Sigmoid colon (tissue), 7 donors: ENCODE measurements at places on chromosomes 16 and 17. TPM values are rescaled to one million over a fixed set of nuclear protein-coding genes. Genes with fewer than 3 reads are reported as not detected.

DNA sequence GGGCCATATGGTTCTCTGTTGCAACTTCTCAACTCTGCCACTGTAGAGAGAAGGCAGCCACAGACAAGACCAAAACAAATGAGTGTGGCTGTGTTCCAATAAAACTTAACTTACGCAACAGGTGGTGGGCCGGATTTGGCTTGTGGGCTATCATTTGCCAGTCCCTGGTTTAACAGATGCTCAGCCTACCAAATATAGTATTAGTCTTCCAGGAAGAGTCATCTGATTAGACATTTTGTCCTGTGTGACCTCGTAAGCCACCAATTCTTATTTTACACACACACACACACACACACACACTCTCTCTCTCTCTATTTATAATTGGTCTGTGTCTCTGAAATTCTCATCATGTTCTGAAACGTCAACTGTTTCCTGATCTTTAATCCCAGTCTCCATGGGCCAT lies 245.9 kb downstream of the XYLT1 start:
- H3K4me1 ChIP-seq = peaks cover 43% of the 10 kb centered on the region
- no peak overlapping the region for H3K4me3 ChIP-seq
- no peaks in the 10 kb centered on the region for H3K36me3 ChIP-seq
- no peaks in the 10 kb centered on the region for H3K27me3 ChIP-seq

GRCh38 chr16:73321853-73322252 lies 273.9 kb upstream of the ZFHX3 start:
- no peak for DNase-seq
- no peaks in the 10 kb centered on the region for H3K27me3 ChIP-seq
- no peak overlapping the region for H3K27ac ChIP-seq
- no peaks in the 10 kb centered on the region for H3K4me1 ChIP-seq

DNA sequence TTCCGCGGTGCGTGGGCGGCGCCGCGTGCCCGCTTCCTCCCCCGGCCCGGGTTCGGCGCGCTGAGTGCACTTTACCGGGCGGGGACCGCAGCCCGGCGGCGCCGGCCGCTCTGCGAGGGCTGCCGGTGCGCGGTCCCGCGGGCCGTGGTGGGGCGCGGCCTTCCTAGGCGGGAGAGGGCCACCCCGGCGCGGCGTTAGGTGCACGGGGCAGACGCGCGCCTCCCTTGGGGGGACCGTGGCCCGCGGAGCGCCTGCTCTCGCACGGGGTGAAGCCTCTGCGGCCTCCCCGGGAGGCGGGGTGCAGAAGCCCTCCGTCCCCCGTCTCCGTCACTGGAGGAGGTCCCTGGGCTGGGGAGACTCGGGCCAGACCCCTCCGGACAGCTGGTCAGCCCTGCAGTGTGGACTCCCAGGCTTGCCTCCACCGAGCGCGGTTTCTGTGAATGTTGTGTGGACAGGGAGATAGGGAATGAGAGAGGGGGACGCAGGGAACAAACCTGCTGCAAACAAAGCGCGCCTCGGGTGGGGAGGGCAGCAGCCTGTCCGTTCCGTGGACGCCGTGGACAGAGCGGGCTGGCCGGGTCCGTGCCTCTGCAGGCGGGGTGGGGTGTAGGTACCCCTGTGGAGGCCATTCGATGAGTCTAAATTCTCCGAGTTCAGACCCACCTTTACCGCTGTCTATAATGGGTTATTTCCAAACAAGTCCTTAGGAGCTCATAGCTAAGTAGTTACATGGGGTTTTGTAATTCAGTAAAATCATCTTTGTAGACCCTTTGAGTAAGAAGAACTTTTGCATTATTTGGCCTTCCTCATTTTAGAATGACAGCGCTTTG lies 721 bp downstream of the TBCD start:
- H3K27ac ChIP-seq = peak overlapping the region; percentile 92
- no peaks in the 10 kb centered on the region for H3K27me3 ChIP-seq
- peak overlapping the region; percentile 97 for H3K4me3 ChIP-seq

DNA sequence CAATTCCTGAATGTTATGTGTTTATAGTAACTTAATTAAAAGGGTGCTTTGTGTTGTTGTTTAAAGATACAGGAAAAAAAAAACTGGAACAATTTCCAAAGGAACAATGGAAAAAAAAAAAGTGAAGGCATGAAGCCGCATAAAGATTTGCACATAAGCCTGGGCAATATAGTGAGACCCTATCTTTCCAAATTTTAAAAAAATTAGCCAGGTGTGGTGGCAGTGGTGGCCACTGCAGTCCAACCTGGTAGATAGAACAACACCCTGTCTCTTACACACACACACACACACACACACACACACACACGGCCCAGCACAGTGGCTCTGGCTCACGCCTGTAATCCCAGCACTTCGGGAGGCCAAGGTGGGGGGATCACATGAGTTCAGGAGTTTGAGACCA lies 21.9 kb downstream of the GJC1 start:
- peaks cover 4% of the 10 kb centered on the region for H3K36me3 ChIP-seq
- DNase-seq = no peak
- no peak overlapping the region for H3K4me3 ChIP-seq
- peak overlapping the region; percentile 98 for H3K27ac ChIP-seq

- no peaks in the 10 kb centered on the region for H3K27me3 ChIP-seq
- H3K27ac ChIP-seq = no peak overlapping the region
- H3K4me3 ChIP-seq = no peak overlapping the region
- H3K4me1 ChIP-seq = no peaks in the 10 kb centered on the region
These were observed 269.1 kb downstream of the FTO start for GRCh38 chr16:53973021-53973420.

DNA sequence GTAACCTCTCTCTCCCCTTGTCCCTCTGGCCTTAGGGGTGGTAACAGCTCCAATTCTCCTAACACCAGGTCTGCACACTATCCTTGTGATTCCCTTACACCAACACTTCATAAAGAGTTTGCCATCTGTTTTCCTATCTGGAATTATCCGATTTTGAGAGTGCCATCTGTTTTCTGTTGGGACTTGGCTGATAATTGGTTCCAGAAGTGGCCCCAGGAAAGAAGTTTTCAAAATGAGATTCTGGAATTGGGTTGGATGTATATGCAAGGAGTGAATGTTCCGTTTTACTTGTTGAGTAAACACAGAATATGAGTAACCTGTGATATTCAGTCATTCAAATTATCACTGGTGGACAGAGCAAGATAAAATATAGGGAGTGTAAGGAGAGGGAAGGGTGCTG lies 134.1 kb upstream of the HS3ST3A1 start:
- no peaks in the 10 kb centered on the region for H3K36me3 ChIP-seq
- H3K4me1 ChIP-seq = no peaks in the 10 kb centered on the region
- H3K4me3 ChIP-seq = no peak overlapping the region
- no peak overlapping the region for H3K27ac ChIP-seq
- no peaks in the 10 kb centered on the region for H3K27me3 ChIP-seq

GRCh38 chr16:2483939-2484897 lies 9.3 kb downstream of the TBC1D24 start:
- no peaks in the 10 kb centered on the region for H3K36me3 ChIP-seq
- H3K27ac ChIP-seq = peak overlapping the region; percentile 83
- no peak for DNase-seq
- H3K27me3 ChIP-seq = no peaks in the 10 kb centered on the region
- H3K4me3 ChIP-seq = peak overlapping the region; percentile 41
- peaks cover 30% of the 10 kb centered on the region for H3K4me1 ChIP-seq

GRCh38 chr16:12002447-12003006 lies 26.0 kb downstream of the SNX29 start:
- H3K27me3 ChIP-seq = no peaks in the 10 kb centered on the region
- no peak for DNase-seq
- no peak overlapping the region for H3K4me3 ChIP-seq
- H3K36me3 ChIP-seq = no peaks in the 10 kb centered on the region
- H3K27ac ChIP-seq = no peak overlapping the region

DNA sequence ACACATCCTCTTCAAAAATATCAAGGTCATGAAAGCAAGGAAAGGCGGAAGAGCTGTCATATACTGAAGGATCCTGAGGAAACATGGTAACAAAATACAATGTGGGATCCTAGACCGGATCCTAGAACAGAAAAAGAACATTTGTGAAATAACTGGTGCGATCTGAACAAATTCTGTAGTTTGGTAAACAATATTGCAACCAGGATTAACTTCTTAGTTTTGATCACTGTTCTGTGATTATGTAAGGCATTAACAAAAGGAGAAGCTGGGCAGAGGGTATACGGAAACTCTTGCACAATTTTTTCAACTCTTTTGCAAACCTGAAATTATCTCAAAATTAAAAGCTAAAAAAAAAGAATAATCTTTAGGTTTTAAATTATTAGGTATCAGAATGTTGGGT lies 109.7 kb downstream of the TRIM37 start:
- no peaks in the 10 kb centered on the region for H3K27me3 ChIP-seq
- H3K36me3 ChIP-seq = no peaks in the 10 kb centered on the region
- no peak overlapping the region for H3K4me3 ChIP-seq
- H3K4me1 ChIP-seq = peaks cover 7% of the 10 kb centered on the region
- H3K27ac ChIP-seq = no peak overlapping the region
- DNase-seq = no peak

DNA sequence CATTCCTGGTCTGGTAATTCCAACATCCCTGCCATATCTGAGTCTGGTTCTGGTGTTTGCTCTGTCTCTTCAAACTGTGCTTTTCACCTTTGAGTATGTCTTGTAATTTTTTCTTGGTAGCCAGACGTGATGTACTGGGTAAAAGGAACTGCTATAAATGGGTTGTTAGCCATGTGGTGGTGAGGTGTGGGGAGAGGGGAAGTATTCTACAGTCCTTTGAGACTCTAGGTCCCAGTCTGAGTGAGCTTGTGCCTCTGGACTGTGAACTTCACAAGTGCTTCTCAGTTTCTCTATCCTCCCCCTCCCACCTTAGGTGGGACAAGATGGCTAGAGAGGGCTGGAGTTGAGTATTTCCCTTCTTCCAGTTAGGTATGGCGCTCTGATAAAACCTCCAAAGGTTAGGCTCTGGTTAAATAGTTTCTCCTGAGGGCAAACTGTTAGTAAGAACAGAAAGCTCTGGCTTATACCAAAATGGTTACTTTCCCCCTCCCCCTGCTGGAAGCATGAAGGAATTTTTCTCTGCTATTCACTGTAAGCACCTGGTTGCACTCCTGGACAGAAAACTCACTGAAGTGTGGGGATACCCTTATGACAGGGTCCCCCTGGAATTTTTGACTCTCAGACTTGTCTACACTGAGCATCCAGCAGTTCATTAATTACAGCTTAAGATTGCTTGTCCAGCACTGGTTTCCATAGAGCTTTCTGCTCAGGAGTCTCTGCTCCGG lies 87.8 kb downstream of the MARCHF10 start:
- no peaks in the 10 kb centered on the region for H3K4me1 ChIP-seq
- no peaks in the 10 kb centered on the region for H3K27me3 ChIP-seq
- peak; percentile 7 for DNase-seq
- H3K27ac ChIP-seq = no peak overlapping the region
- H3K36me3 ChIP-seq = no peaks in the 10 kb centered on the region

DNA sequence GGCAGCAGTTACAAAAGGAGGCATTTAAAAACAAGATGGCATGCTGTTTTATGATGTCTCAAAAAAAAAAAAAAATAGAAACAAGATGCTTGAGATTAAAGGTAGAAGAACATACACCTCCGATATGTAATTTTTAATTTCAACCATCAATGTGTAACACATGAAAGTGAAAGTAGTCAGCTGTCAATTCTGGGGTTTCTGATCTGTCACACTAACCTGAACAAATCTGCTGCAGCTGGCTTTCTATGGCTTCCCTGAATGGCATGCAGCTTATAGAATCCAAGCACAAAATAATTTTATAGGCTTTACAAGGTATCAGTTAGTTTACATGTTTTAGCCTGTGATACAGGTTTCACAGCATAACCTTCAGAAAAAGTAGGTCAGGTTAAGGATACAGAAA lies 13.5 kb downstream of the GLYR1 start:
- H3K36me3 ChIP-seq = peaks cover 34% of the 10 kb centered on the region
- no peaks in the 10 kb centered on the region for H3K4me1 ChIP-seq
- H3K27ac ChIP-seq = no peak overlapping the region

DNA sequence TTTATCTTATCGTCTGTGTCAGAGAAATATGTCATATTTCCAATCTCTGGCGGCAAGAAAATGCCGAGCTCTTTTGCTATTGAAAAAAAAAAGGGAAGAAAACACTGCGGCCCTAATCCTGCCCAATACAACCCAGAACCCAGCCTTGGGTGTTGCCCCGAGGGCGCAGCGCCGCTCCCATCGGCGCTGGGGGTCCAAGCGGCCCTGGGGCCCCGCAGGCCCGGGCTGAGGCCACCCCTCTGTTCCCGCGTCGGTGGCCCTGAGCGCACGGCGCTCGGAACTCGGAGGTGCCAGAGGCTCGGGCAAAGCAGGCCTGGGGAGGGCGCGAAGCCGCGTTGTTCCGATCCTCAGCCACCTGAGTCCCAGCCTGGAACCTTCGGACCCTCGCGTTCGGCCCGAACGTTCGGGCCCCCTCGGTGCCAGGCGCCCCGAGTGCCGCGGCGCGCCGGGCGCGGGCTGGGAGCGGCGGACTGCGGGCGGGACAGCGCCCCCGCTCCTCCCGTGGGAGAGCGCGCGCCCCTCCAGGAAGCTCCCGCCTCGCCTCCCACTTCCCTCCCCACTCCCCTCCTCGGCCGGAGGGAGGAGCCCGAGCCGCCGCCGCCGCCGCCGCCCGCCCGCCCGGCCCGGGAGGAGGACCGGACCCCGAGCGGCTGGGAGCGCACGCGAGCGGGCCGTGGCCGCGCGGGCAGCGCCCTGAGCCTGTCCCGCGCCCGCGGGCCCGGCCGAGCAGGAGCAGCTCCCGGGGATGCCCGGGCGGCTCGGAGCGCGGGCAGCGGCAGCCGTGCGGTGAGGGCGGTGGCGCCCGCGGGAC lies at the start of gene CPNE2:
Gene CPNE2, plus strand, starts transcription at position 609 of the 811 bp plus-strand sequence. CDS start 18,160 bp downstream, outside the sequence.
- peak within 1 kb of the TSS; percentile 93 for H3K4me3 ChIP-seq
- H3K4me1 ChIP-seq = peaks cover 28% of the 10 kb centered on the region
- H3K27me3 ChIP-seq = no peaks in the 10 kb centered on the region
- no peaks in the 10 kb centered on the region for H3K36me3 ChIP-seq
- H3K27ac ChIP-seq = peak within 1 kb of the TSS; percentile 82

DNA sequence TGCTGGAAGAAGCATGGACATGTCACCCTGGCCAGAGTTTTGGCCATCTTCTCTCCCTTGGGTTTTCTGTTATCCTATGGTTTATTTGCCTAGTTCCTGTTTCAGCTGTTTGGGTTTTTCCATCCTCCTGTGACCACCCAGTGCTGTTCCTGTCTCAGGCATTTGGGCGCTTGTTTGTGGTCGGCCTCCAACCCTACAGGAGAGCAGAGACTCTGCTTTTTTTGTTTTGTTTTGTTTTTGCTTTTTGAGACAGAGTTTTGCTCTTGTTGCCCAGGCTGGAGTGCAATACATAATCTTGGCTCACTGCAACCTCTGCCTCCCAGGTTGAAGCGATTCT lies 3.3 kb upstream of the ZC3H7A start:
- H3K4me3 ChIP-seq = no peak overlapping the region
- H3K36me3 ChIP-seq = no peaks in the 10 kb centered on the region
- H3K27ac ChIP-seq = no peak overlapping the region
- no peak for DNase-seq
- no peaks in the 10 kb centered on the region for H3K27me3 ChIP-seq

DNA sequence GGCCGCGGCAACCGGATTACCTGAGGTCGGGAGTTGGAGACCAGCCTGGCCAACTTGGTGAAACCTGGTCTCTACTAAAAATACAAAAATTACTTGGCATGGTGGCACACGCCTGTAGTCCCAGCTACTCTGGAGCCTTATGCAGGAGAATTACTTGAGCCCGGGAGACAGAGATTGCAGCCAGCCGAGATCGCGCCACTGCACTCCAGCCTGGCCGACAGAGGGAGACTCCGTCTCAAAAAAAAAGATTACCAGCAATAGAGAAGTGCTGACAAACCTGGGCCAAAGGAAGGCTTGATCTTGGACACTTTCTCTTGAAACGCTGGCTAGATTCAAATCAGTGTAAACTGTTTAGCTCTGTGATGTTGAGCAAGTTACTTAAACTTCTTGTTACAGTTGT lies 4.3 kb downstream of the MT1H start:
- H3K36me3 ChIP-seq = no peaks in the 10 kb centered on the region
- no peak overlapping the region for H3K27ac ChIP-seq
- no peak for DNase-seq
- H3K4me3 ChIP-seq = no peak overlapping the region

The KRT31 gene
- not detected for total RNA-seq

The TPPP3 gene
- 14.3 TPM for total RNA-seq

The ITGAD gene
- not detected for total RNA-seq

The IRX6 gene
- under 0.01 TPM for total RNA-seq

The NPIPA5 gene
- 3.6 TPM for total RNA-seq

The PNMT gene
- 5.3 TPM for total RNA-seq
